ENCODE measurements at places on chromosomes 7 and 10. TPM values are rescaled to one million over a fixed set of nuclear protein-coding genes. Genes with fewer than 3 reads are reported as not detected.

DNA sequence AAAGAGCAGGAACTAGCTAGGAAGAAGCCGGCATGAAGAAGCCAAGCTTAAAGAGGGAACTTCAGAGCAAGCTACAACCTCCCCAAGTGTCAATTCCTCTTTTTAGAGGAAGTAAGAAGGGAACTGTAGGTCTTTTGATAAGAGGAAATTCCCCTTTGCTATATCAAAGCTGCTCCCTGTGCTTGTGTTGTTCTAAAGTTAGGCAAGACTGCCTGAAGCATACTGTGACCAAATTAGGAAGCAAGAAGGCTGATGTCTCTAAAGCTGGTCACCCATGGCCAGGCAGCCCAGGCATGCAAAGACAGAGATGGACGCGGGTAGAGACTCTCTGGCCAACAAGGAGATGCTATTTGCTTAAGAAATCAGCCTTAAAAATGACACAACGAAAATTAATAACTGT is 87.9 kb downstream of the RNF216 start:
- DNase-seq = no peak

GRCh38 chr7:158329014-158329610 is 258.5 kb downstream of the PTPRN2 start:
- DNase-seq = no peak

DNA sequence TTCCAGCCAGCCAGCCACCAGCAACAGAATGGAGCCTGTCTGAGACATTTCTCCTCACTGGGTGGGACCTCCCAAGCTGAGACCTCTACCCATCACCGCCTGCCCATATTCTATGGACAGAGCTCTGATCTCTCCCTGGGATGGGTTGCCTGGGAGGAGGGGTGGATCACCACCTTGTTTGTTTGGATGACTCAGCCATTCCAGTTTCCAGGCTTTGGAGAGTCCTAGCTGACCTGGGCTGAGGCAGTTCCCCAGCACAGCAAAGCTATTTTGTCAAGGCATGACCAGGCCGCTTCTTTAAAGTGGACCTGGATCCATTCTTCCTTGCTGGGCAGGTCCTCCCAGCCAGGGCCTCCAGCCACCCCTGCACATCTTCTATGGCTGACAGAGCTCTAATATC is 982.3 kb downstream of the DNAJB9 start:
- DNase-seq = no peak

DNA sequence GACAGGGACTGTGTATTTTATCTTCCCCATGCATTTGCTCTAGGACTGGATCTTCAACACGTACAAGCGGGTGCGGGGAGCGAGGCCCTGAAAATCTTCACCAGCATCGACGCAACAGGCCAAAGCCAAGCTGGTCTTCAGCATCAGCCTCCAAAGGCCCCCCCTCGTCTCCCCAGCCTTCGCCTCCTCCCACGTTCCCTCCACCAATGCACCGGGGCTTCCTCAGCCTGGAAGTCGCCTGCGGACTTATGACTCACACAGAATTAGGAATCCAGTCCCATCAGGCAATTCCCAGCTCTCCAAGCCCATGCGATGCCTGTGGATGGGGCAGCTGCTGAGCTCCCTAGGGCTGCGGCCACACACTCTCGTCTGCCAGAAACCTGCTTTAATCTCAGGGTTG is 36.3 kb upstream of the RNF32 start:
- no peak for DNase-seq

GRCh38 chr7:5420881-5421713 is 2.5 kb downstream of the TNRC18 start:
- DNase-seq = no peak

GRCh38 chr7:55127135-55127551 is 108.3 kb downstream of the EGFR start:
- DNase-seq = no peak

DNA sequence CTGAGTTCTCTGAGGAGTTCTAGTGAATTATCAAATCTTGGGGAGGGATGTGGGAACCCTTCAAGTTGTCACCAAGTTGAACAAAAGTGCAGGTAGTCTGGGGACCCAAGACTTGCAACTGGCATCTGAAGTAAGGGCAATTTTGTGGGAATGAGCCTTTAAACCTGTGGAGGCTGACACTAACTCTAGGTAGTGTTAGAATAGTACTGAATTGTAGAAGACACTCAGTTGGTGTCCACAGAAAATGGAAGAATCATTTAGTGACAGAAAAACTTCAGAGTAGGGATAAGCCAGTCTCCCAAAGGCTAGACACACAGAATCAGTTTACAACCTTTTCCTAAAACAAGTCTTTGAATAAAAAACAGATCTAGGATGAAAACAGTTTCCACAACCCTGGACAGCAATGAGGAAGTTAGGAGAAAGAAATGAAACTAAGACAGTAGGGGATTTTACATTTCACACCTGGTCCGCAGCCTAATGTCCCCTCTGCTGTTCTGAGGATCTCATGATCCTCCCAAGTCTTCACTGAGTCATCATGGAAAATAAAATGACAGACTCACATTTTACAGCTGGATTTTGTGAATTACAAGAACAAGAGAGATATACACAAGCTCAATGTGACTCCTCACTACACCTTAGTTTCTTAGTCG is 23.0 kb upstream of the ING3 start:
- no peak for DNase-seq

DNA sequence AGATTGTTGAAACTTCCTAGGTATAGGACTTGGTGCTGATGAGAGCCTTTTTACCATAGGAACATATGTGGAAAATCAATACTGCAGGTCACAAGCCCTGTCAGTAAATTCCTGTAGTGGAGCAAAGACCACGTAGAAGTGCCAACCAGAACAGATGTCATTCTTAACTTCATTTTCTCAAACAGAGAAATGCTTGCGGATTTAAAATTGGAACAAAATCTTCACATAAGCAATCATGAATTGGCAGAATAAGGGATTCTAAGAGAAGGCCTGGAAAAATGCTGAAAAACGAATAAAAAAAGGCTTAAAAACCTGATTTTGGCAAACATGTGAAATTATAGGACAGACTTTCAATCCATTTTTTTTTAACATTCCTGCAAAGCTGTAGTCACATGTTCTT is 80.8 kb upstream of the SMIM30 start:
- no peak for DNase-seq

GRCh38 chr10:43069211-43069515 is 7.7 kb upstream of the RET start:
- no peak for DNase-seq

Gene TMEM184A
- total RNA-seq = not detected

Gene HHEX
- total RNA-seq = 2.0 TPM

Gene MUC3A
- not detected for total RNA-seq

Gene ARHGAP22
- not detected for total RNA-seq

All from CD8-positive, alpha-beta T cell (primary cell).